ENCODE measurements at places on chromosomes 3 and 15.

GRCh38 chr3:8647137-8647985 is 2.8 kb upstream of the SSUH2 start:
- no peak for DNase-seq

DNA sequence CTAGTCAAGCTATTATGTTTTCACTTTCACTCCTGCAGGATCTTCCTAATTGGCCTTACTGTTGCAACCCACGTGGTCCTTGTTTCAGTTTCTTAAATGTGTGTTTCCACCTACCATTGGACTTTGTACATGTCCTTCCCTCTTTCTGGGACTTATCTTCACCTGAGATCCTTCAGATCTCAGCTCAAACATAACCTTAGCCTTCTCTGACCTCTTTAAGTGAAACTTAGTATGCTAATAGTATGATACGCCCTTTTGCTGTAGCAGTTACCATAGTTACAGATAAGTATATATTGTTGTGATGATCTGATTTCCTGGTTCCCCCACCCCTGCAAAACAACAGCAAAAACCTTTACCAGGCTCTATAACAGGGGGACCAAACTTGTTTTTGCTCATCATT is 35.2 kb downstream of the U2SURP start:
- DNase-seq = no peak

GRCh38 chr3:40258555-40258954 is 51.0 kb upstream of the EIF1B start:
- no peak for DNase-seq

DNA sequence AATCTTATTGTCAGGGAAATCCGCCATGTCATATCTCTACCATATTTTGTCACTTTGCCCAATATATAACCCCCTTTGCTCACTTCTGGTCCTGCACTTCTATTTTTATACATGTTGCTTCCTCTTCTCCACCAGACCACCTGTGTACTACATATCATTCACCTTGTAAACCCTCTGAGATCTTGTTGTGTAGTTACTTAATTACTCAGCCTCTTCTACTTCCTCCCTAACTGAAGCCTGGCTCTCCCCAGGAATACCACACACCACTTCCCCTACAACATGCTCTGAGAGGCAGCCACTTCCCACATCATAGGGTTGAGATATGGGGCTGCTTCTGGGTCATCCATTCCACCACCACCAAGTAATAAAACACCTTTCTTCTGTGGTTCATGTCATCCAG is 10.0 kb downstream of the HEXA start:
- DNase-seq = no peak

DNA sequence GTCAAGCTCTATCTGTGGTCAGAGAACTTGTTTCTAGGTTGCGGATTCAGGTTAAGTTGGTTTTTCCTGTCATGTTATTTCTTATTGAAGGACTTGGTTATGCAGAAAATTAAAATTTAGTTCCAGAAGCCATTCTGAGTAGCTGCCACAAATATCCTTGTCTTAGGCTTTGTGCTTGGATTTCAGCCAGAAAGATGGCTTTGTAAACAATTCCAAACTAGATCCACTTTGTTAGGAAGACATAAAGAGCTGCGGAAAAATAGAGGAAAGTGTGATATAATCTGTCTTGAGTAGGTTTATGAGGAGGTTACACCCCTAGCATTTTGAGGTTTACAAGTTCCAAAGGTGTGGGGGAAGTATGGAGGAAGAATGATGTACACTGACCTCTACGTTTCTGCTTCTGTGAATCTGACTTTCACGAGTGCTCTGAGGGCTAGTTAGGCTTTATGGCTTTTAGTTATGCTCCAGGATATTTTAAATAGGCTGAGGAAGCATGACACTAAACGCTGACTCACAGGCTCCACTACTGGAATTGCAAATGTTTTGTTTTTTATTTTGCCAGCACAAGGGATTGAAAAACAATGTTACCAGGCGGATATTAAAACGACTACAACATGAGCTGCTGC is 46.3 kb upstream of the UTS2B start:
- no peak for DNase-seq

GRCh38 chr3:4644951-4645350 is 151.8 kb downstream of the ITPR1 start:
- DNase-seq = no peak
